ENCODE measurements at places on chromosomes 11 and 22.

DNA sequence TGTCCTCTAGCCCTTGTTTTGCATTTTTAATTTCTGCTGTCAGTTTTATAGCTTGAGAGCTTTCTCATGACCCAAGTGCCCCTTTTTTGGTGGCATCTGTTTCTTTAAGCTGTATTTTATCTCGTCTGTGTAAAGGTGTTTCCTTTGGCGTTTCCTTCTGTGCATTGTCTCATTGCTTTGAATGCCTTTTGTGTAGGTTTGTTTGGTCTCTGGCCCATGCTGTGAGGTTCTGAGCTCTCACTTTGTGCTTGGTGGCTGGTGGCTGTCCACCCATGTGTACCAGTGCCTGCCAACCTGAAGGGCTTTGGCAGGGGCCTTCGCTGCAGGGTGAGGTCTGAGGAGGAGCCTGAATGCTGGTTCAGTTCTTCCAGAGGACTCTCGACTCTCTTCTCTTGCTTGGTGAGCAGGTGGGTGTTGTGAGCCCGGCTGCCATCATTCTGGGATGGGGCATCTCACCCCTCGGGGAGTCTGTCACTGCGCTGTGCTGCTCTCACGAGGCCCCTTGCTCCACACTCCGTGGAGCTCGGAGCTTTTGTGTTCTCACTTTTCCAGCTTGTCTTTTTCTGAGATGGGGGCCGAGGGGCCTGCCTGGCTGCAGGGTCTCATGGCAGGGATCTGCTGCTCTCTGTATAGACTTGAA is 14.9 kb downstream of the AP2A2 start:
- no peak for DNase-seq

DNA sequence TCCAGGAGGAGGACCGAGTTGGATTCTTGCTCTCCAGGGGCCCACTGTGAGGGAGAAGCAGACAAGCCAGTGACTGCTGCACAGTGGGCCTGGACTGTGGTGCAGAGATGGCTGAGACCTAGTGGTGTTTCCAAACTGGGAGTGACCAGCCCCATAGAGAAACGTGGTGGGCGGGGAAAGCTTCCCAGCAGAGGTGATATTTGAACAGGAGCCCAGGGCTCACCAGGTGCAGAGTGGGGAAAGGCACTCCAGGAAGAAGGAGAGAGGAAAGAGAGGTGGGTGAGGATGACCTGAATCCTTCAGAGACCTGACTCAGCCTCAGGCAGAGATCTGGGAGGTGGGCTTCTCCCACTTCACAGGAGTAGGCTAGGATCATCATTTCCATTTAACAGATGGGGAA is 52.1 kb upstream of the RASD2 start:
- DNase-seq: no peak

- DNase-seq: peak; percentile 50
Observed at GRCh38 chr11:3796801-3797328, 489 bp downstream of the NUP98 start.

DNA sequence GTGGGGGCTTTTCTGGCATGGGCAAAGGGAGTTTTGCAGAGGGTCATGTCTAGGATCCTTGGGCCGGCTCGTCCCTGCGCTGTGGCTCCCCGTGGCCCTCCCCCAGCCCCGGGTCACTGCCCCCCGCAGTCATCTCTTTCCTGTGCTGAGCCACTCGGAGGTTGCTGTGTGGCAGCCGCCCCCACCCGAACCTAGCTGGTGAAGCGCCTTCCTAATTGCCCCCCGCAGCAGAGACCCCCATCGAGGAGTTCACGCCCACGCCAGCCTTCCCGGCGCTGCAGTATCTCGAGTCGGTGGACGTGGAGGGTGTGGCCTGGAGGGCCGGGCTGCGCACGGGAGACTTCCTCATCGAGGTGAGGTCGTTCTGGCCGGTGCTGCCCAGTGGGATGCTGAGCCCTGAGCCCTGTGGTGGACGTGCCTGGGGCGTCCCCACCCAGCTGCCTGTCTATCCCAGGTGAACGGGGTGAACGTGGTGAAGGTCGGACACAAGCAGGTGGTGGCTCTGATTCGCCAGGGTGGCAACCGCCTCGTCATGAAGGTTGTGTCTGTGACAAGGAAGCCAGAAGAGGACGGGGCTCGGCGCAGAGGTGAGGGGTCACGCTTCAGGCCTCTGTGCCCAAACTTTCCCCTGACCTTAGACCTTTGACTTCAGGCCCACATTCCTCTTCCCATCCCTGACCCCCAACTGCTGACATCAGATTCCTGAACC is 32.0 kb downstream of the SHANK3 start:
- DNase-seq: no peak

DNA sequence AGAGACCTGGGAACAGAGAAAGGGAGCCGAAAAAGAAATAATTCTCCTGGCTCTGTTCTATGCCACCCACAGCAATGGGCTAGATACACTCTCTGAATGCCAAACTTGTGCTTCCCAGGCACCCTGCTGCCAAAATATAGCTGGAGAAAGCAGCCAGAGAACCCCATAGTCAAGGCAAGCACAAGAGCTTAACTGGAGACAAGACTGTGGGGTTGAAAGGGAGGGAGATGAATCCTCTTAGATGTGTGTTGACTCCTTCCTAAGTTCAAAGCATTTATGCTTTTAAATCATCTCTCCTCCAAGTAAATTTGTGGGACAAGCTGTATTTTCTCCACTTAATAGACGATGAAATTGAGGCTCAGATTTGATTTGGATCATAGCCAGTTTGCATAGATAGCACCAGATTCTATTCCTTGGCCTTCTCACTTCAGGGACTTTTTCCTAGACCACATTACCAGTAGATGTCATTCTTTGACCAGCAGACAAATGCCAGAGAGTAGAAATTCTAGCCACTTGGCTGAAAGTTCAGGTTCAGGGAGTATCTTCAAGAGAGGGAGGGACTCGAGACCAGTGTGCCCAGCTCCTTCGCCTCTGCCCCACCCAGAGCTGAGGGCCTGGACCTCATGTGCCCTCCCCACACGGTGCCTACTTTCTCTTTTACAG is 16.5 kb upstream of the ETS1 start:
- no peak for DNase-seq

Data from progenitor cell of endocrine pancreas (in vitro differentiated cells).